ENCODE measurements at places on chromosomes 2 and 18.

DNA sequence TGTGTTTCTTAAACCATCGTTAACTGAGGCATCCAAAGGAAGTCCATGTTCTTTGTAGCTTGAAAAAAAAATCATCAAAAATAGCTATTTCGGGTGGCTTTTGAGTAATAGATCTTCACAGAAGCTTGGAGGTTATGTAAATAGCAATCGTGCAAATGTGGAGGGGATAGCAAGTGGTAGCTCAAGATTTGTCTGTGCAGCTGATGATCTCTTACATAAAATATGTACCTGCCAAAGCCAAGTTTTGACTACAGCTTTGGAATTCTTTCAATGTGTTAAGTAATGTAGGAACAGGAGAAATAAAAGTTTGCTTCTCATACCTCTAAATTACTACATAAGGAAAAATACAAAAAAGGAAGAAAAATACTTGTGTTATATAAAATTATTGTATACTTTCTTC, 1432.0 kb downstream of the DPP10 start:
- DNase-seq: no peak

- DNase-seq: no peak
Observed at GRCh38 chr2:3198119-3198518, 179.5 kb downstream of the EIPR1 start.

- DNase-seq: no peak
Observed at GRCh38 chr18:8368512-8369217, 240.6 kb upstream of the RAB12 start.

DNA sequence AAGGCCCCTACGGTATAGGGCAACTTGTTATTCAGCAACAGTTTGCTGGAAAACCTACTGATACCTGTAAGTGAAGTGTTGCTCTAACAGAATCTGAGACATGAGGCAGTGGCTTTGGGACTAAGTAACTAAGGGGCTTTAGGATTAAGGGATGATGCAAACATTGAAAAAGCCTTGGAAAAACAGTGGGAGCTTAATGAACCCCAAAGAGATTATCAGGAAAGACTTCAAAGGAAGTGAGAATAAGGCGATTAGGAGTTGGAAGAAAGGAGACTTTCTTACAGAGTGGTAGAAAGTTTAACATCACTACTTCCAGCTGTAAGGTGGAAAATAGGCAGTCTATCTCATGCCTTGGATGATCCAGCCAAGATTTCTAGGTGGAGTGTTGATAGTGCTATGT, 158.2 kb upstream of the TRIB2 start:
- DNase-seq: no peak

DNA sequence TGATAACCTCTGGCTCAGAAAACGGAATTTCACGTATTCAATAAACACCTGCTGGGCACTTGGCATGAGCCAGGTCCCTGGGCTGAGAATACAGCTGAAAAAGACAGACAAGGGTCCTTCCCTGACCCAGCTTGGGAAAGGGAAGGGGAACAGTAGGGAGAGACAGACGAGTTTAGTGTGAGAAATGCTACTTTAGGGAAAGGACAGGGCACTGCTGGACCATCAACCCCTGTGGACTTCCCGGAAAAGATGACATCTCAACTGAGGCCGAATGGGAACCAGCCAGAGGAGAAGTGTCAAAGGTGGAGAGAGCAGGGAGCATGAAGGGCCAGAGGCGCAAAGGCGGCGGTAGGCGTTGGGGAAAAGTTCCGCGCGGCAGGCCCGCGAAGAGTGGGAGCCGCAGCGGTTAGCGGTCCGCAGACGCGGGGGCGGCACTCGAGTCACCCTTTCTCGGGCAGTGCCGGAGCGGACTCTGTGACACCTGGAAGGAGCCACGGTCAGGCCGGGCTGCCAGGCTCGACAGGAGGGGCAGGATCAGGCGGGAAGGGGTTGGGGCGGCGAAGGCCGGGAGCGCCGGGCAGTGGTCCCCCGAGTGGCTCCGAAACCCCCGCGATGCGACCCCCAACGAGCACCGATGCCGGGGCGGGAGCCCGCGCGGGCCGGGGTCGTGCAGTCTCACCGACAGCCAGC, 519 bp downstream of the TEX261 start:
- DNase-seq: peak; percentile 50

GRCh38 chr2:220445429-220446105, 818.1 kb downstream of the SLC4A3 start:
- DNase-seq: no peak

DNA sequence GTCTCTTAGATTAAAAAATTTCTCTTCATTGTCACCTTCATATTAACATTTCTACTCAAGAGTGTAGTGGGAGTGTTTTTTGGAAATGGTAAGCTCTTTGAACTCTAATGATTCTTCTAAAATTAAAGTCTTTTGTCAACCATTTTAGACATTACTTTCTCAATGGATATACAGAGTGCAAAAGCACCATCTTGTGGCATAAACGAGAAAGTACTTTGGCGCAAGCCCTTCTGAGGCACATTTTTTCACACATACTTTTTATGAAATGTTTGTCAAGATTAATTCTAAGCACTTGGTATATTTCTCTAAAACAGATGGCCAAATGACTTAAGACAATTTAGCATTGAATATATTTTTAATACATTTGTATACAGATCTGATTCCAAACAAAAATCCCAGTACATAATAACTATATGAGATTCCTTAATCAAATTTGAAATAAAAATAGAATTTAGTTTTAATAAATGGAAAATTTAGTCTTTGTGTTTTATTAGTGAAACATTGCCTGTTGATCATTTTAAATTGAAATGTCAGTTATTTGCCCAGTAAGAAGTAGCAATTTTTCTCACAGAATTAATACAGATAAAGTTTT, 63.3 kb upstream of the GALNT5 start:
- no peak for DNase-seq

DNA sequence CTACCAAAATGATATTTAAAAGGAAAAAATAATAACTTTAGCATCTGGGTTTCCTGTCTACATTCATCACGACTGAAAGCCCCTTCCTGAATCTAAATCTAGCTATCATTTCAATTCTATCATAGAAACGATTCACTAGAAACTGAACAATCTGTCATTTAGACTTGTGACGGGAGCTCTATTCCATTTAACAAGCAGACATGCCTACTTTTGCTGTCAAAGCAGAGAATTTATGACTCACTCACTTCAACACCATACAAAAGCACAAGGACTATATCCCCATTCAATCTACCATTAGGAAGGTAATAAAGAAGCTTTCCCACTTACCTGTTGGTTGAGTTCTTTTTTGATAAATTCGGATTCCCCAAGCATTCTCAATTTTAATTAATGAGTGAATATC, 1072.3 kb downstream of the LRP1B start:
- DNase-seq: no peak

DNA sequence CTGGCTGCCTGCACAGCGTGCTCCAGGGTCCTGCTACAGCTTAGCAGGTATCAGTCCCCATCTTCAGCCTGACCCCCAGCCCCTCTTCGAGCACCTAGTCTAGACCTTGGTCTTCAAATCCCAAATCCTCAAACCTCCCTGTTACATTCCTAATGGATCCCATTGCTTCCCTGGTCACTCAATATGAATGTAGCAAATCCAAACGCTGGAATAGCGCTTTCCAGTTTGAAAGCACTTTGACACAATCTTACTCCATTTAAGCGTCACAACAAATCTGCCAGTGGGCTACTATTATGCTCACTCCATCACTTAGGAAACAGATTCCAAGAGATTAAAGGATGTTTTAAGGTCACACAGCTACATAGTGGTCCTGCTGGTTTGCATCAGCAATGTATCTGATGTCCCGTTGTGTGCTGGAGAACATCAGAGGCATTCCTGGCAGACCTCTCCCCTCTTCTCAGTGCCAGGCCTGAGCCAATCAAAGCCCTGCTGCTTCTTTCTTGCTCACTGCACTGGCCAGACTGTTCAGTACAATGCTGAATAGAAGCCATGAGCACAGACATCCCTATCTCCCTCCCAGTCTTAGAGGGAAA, 11.1 kb upstream of the INO80C start:
- DNase-seq: no peak

DNA sequence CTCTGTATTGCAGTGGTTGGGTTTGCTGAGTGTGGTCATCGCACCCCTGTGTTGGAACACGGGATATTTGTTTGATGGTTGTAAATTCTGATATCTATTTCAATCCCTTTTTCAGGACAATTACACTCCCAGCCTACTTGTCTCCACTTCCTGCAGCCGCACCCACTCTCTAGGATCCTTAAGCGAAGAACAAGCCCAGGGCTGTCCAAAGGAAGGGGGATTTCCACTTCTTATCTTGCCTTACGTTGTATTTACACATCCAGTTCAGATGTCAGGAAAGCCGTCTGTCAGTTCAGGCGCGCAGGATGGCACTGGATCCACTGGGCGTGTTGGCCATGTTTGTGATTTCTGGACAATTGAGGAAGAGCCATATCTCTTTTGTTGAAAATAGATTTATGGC, 834.5 kb upstream of the SALL3 start:
- no peak for DNase-seq

GRCh38 chr2:131580187-131580586, 52.5 kb downstream of the CCDC74A start:
- DNase-seq: no peak
